ENCODE measurements at places on chromosomes 2 and 18.

GRCh38 chr2:85132834-85133637 lies at the start of gene TCF7L1:
Gene TCF7L1, plus strand, starts transcription at chr2:85133392. Its CDS starts 293 bp downstream, at chr2:85133685.
- DNase-seq, result peak; percentile 70

GRCh38 chr2:106012001-106012590 lies 182.0 kb downstream of the UXS1 start:
- no peak for DNase-seq

DNA sequence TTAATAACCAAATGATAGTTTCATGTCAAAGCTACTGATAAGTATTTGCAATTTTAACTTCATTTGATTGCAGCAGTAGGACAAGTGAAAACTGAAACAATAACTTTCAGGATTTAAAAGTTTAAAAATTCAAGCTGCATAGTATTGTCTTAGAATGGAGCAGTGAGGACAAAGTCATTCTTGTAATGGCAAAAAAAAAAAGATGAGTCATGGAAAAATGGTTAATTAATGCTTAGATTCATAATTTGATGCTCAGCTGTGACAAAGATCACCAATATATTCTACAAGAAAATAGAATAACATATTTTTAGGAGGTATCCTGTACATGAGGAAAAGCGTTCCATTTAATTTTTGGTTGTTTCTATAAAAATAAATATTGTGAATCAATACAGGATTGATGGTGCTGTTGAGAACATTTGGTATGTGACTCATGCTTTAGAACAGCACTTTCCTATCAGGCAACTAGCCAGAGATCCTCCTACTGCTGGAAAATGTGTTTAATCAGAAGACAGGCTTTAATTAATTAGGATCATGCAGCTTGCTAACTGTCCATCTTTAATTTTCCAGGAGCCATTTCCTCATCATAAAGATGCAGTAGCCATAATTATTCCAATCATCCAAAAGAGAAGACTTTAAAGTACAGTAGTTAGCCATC lies 239.0 kb upstream of the MMADHC start:
- DNase-seq, result peak; percentile 23

GRCh38 chr2:134583462-134583861 lies 135.3 kb downstream of the TMEM163 start:
- no peak for DNase-seq

GRCh38 chr2:168210895-168211570 lies 36.4 kb downstream of the STK39 start:
- DNase-seq, result peak; percentile 98

- peak; percentile 87 for DNase-seq
Measured at GRCh38 chr2:223601932-223602666, at the start of gene SCG2. Gene SCG2, minus strand, starts transcription at chr2:223602361. Its CDS starts 3,079 bp downstream, at chr2:223599282.

DNA sequence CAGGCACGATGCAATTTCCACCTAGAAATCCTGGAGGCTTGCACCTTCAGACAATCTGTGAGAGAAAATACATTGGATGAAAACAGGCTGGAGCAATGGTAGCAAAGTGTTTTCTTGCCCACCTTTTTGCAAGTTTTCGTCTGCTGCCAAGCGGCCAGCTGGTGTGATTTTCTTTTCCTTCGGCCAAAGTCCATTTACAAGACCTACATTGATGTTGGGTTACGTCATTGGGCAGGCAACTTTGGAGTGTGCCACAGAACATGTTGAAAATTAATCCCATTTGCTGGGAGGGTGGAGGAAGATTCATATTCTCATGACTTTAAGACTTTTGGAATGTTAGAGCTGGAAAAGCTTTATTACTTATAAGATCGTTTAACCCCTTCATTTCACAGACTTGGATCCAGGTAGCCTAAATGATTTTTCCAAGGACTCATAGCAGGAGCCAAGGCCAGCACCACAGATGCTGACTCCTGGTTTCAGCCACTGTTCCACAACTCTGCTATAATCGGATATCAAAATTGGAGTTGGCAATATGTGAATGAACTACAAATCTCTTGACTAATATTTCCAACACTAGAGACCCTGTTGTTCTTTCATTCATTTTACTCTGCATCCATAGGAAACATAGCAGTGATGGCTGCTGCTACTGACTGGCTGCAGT lies 352.1 kb downstream of the RND3 start:
- no peak for DNase-seq

DNA sequence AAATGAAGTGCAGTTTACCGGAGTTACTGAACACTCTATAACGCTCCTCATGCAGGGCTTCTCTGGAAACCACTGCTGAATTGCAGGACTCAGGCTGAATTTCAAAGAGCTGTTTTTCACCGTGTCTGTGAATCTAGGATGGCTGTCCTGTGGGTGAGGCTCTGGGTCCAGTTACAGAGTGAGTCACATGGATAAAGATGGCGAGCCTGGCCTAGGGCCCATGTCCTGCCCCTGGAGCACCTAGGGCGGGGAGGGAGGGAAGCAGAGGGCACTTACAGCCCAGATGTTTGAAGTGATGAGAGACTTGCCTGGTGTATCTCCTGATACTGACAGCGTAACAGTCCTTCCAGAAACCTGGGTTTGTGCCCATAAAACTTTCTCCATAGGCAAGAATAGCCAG lies 583.0 kb downstream of the IRS1 start:
- no peak for DNase-seq

- DNase-seq, result no peak
Measured at GRCh38 chr18:25842665-25843064, 247.7 kb downstream of the SS18 start.

DNA sequence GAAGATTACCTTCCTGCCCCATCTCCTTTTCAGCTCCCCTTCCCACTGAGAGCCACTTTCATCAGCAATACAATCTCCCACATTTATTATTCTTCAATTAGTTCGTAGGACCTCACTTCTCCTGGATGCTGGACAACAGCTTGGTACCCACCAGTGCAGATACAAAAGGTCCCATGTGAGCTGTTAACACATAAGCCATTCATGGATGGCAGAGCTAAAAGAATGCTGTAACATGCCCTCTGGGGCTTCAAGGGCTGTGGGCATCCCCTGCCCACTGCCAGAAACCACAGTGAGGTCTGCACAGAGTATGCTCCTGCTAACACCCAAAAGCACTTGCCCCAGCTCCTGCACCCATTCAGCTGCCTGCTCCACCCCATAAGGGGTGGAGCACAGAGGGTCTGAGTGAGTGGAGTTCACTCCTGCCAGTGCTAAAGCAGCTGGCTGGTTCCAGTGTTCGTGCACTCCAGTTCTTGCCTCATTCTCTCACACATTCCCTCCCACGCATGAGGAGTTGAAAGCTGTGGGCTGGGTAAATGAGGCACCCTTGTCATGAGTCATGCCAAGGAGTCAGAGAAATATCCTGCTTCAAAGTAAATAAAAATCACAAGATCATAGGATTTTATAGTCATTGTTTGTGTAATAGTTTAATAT lies 305.9 kb upstream of the TMEFF2 start:
- DNase-seq, result peak; percentile 95

- no peak for DNase-seq
Measured at GRCh38 chr2:126828051-126828450, 70.6 kb upstream of the TEX51 start.

DNA sequence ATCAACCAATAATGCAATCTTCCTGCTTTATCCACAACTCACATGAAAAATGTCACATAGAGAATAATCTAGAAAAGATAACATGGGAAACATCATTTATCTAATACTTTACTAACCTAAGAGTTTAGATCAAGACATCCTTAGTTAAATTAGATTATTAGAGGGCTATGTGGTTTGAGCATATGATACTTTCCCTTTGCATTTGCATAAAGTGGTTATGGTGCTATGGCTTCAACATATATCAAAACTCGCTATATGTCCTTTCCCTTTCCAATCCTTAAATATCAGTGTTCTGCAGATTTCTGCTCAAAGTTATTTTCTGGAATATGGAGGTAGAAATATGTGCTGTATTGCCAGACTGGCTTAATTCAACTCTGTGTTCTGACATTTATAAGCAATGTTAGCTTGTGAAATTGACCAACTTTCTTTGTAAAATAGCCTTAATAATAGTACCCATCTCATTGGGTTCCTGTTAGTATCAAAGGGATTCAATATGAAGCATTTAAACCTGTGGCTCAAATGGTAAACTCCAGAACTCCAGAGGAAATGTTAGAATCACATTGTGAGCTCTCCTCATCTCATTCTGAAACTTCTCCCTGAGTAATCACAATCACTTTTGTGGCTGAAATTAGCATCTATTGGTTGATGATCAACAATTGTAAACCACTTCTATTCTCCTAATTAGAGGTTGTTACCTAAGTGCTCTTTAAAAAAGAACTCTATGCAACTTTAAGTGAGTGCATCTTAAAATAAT lies 1089.9 kb upstream of the SLC39A10 start:
- no peak for DNase-seq

DNA sequence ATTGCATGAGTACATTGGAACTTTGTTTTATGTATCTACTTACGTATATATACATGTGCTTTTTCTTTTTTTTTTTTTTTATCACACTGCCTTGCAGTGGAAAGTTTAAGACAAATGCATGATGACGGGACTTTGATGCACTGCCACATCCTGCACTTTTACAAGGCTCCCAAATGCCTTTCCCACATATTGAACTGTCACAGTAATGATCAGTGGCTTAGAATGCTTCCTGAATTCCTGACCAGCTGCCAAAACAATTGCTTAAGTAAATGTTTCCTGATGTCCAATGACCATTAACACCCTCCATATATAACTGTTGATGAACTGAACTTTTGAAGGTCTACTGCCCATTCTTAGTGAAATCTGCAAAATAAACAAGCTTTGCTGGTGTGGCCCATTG lies 60.2 kb downstream of the LYPD6B start:
- DNase-seq, result peak; percentile 85

DNA sequence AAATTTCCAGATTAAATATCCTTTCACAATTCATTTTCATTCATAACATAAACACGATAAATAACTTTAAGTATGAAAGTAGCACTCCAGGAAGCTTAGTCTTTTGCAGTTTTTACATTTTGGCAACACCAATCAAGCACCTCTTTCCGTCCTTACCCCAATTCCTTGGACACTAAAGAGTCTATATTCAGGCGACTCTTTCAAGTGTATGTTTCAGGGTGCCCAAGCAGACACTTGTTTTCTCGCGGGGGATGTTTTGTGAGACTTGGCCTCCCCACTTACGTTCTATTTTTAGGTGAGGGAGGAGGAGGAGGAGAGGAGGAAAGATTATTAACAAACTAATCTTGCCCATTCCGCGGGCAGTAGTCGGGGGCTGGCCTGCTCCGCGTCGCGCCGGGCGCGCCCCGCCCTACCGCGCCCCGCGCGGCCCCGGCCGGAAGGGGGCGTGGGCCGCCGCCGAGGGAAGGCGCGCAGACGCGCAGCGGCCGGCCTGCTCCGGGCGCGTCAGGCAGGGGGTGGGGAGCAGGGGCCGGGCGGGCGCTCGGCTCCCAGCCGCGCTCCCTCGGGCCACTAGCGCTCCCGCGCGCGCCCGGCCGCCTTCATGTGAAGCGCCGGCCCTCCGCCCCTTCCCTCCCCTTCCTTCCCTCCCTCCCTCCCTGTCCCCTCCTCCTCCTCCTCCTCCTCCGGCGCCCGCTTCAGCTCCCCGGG lies at the start of gene ITPRID2:
ITPRID2 (plus strand) TSS at position 473 of the 708 bp plus-strand sequence. CDS start 337 bp downstream, outside the sequence.
- peak; percentile 84 for DNase-seq

GRCh38 chr2:575030-575726 lies 102.0 kb downstream of the TMEM18 start:
- no peak for DNase-seq

DNA sequence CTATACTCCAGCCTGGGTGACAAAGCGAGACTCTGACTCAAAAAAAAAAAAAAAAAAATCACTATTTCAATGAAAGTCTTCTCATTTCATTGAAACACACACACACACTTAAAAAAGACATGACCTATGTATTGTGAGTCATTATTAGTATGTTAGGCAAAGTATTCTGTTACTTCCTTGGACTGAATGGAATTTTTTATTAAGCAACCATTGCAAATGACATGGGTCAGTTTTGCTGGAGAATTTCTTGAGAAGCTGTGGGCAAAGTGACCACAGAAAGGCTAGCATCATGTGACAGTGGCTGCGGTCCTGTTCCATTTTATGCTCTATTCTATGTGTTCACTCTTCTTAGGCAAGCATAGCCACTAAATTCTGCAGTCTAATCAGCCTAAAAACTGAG lies 695.7 kb downstream of the TDRD15 start:
- DNase-seq, result peak; percentile 66

DNA sequence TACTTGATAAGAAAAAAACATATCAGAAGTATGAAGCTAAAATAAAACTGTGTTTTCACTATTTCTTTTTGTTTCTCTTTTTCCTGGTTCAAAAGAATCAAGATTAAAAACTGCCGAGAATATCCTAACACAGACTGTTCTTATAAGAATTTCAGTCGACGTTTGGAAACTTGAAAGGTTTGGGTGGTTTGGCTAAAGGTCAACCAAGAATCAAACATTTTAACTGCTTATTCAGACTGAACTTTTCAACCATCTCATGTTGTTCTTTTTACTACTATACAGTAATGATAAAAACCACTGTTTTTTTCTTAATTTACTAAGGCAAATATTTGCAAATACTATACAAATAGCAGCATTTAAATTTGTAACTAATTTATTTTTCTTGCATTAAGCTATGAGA lies 308.5 kb upstream of the TFPI start:
- no peak for DNase-seq

DNA sequence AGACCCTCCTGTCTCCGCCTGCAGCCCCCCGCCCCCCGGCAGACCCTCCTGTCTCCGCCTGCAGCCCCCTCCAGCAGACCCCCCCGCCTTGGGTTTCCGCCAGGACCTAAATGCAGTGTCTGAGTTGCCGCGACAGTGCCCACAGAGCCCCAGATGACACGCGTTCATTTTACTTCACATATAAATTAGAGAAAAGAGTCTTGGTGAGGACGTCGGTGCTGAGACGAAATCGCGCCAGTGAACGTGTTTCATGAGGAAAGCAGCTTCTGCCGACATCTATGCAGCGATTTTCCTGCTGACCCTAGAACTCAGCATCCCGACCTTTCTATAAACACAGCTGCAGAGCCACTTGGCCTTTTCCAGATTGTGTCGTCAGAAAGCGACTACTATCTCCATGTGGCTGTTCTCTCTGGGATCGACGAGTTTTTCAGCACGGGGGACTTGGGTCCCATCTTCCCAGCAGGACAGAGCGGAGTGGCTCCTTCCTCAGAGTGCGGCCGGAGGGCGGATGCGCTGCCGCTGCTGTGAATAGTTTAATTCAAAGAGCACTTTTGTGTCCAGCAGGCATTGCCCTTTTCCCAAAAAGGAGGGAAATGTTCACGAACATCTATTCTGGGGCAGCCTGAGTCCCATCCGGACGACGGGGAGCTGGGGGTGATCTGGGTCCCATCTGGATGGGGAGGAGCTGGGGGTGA lies 136.7 kb downstream of the NFATC1 start:
- no peak for DNase-seq

GRCh38 chr2:51919395-51919794 lies 887.5 kb upstream of the NRXN1 start:
- DNase-seq, result peak; percentile 76

GRCh38 chr18:70246061-70246466 lies 40.6 kb upstream of the RTTN start:
- no peak for DNase-seq

- no peak for DNase-seq
Measured at GRCh38 chr18:24011123-24011917, 3.2 kb upstream of the TTC39C start.

- no peak for DNase-seq
Measured at GRCh38 chr18:8450013-8450412, 159.2 kb upstream of the RAB12 start.
